Large intestine (tissue), 12 donors: ENCODE measurements at places on chromosomes 4 and X. TPM values are rescaled to one million over a fixed set of nuclear protein-coding genes. Genes with fewer than 3 reads are reported as not detected.

GRCh38 chrX:50814701-50815100, 707 bp upstream of the SHROOM4 start:
- no peak for DNase-seq
- no peaks in the 10 kb centered on the region for H3K27me3 ChIP-seq
- H3K36me3 ChIP-seq, result no peaks in the 10 kb centered on the region

DNA sequence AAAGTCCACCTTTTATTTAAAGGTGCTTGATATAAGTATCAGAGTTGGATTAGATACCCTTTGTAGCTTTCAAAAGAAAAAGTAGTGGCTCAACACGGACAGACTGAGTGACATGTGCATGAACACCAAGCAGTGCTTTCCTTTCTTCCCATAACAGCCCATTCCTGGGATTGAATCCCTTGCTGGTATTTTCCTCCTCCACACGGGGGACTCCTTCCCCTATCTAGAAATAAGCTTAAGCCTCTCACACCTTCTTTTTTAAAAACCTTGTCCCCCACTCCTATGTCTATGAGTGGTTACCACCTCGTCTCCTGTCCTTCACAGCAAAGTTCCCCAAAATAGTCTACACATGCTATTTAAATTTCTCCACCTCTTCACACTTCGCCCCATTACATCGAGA, 5.1 kb downstream of the AP1S2 start:
- DNase-seq, result no peak
- no peaks in the 10 kb centered on the region for H3K27me3 ChIP-seq
- peaks cover 2% of the 10 kb centered on the region for H3K4me1 ChIP-seq
- peaks cover 3% of the 10 kb centered on the region for H3K36me3 ChIP-seq
- H3K4me3 ChIP-seq, result no peak overlapping the region

GRCh38 chrX:2840961-2841360, 12.2 kb downstream of the GYG2 start:
- H3K4me3 ChIP-seq, result no peak overlapping the region
- no peaks in the 10 kb centered on the region for H3K4me1 ChIP-seq
- peaks cover 2% of the 10 kb centered on the region for H3K36me3 ChIP-seq
- DNase-seq, result no peak
- no peaks in the 10 kb centered on the region for H3K27me3 ChIP-seq
- H3K27ac ChIP-seq, result no peak overlapping the region

DNA sequence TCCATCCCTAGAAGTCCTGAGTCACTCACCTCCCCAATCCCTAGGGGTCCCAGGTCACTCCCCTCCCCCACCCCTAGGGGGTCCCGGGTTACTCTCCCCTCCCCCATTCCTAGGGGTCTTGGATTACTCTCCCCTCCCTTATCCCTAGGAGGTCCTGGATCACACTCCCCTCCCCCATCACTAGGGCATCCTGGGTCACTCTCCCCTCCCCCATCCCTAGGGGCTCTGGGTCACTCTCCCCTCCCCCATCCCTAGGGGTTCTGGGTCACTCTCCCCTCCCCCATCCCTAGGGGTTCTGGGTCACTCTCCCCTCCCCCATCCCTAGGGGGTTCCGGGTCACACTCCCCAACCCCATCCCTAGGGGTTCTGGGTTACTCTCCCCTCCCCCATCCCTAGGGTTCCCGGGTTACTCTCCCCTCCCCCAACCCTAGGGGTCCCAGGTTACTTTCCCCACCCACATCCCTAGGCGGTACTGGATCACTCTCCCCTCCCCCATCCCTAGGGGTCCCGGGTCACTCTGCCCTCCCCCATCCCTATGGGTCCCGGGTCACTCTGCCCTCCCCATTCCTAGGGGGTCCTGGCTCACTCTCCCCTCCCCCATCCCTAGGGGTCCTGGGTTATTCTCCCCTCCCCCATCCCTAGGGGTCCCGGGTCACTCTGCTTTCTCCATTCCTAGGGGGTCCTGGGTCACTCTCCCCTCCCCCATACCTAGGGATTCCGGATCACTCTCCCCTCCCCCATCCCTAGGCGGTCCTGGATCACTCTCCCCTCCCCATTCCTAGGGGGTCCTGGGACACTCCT, 2.1 kb downstream of the ASMTL start:
- no peaks in the 10 kb centered on the region for H3K36me3 ChIP-seq
- no peak overlapping the region for H3K4me3 ChIP-seq
- peaks cover 5% of the 10 kb centered on the region for H3K4me1 ChIP-seq

DNA sequence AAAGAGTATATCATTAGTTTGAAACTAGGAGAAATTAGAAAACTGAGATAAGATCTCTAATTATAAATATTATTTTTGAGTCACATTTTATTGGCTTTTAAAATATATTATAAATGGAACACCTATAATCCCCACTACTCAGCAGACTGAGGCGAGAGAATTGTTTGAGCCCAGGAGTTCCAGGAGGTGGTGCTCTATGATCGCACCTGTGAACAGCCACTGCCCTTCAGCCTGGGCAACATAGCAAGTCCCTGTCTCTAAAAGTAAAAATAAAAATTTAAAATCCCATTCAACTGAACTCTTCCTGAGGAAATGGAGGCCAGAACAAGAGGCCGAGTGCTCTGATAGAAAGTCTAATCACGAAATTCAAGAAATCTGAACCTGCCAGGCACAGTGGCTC, 6.3 kb upstream of the C4orf36 start:
- no peak for DNase-seq
- H3K4me3 ChIP-seq, result no peak overlapping the region
- no peaks in the 10 kb centered on the region for H3K27me3 ChIP-seq
- no peaks in the 10 kb centered on the region for H3K4me1 ChIP-seq

- no peaks in the 10 kb centered on the region for H3K27me3 ChIP-seq
- H3K4me3 ChIP-seq, result no peak overlapping the region
- H3K27ac ChIP-seq, result no peak overlapping the region
- DNase-seq, result peak; percentile 8
- H3K36me3 ChIP-seq, result no peaks in the 10 kb centered on the region
These were observed 49.2 kb upstream of the SCRG1 start for GRCh38 chr4:173448103-173448502.

DNA sequence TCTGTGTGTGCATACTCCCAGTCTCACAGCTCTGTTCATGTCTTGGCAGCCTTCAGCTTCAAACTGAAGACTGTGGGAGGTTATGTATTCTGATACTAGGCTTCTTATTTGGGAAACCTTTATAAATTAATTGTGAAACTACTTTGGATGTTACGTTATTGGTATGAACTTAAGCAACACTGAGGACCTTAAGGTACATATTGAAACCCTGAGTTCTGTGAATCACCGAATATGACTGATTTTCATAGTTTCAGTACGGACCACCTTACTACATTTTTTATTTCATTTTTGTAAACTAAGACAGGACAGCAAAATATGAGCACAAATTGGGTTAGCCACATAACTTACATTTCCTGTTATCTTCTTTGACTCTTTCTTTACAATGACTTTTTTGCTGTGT, 498.4 kb downstream of the PDGFC start:
- H3K4me3 ChIP-seq, result no peak overlapping the region
- H3K36me3 ChIP-seq, result no peaks in the 10 kb centered on the region
- H3K27ac ChIP-seq, result no peak overlapping the region
- no peaks in the 10 kb centered on the region for H3K4me1 ChIP-seq
- H3K27me3 ChIP-seq, result no peaks in the 10 kb centered on the region

The CWH43 gene
- not detected for polyA plus RNA-seq

The GYPB gene
- 3.4 TPM for polyA plus RNA-seq

The GUCY1A1 gene
- polyA plus RNA-seq, result 25.3 TPM

The SUPT20HL2 gene
- 0.04 TPM for polyA plus RNA-seq
